ENCODE measurements at places on chromosomes 3 and 15.
A peak's percentile ranks its signal among the peaks of the same experiment; 100 is the strongest.

- no peak for DNase-seq
Measured at GRCh38 chr15:63544258-63545026, 40.0 kb downstream of the USP3 start.

DNA sequence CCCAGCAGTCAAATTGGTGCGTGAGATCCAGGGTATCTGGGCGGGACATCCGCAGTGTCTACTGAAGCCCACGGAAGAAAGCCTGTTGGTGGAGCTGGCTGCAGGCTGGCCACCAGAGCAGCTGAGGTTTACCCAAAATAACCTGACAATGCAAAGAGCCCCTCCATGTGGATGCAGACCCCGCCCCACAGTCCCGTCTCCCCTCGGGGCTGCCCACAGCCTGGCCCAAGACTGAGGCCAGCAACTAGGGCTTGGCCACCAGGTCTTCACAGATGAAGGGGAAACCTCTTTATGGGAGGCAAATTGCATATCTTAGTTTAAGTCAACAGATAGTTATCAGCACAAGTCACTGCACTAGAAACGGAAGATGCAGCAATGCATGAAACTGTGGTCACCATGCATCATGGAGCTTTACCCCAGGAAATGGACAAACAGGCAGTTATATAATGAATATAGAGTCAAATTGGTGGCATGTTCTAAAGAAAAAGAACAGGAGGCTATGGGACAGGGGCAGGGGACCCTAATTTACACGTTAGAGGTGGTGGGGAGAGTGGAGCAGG lies 86.3 kb downstream of the ARNT2 start:
- no peak for DNase-seq

DNA sequence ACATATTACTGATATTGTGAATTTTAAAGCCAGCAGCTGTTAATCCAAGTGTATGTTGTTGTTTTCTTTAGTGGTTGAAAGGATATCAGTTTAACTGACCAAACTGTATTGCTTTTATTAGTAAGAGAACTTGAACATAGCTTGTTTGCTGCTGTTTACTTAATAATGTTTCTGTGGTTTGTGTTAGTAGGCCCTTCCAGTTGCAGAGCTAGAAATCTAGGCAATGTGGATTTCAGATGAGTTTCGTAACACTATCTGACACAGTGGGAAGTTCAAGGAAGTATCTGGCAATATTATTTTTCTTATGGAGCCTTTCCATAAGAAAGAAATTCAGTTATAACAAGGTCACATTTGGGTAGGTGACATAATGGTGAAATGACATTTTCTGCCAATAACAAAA lies 18.5 kb downstream of the ZNF609 start:
- no peak for DNase-seq

DNA sequence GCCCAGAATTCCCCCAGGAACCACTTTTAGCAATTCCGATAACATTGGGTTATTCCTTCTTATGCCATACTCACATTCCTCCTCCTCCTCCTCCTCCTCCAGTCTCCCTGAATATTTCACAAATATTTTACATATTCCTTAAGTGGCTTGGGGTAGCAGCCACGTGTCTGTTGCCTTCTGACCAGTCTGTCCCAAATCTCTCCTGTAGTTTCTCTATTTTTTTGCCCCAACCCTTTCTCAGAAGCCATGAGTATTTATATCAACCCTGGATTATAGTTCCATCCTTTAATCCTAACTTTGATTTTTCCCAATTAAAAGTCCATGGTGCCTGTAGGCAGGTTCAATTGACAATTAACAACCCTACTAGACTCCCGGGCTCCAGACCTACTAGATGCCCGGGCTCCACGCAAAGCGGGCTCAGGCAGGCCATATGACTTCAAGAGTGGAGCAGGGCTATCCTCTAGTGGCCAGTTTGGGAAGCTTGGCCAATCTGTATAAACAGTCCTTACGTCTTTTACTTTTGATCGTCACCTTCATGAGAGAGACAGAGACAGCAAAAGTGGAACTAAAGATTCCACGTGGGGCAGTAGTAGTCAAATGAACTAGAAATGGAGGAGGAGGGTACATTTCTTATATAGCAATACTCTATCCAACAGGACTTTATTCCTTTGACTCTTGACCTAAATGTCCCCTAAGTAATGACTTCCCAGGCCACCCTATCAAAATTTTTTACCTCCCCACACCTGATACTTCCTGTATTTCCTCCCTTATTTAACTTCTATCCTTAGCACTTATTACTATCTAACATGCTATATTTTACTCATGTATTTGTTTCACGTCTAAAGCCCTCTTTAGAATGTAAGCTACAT lies 69.7 kb downstream of the USF3 start:
- peak; percentile 44 for DNase-seq

DNA sequence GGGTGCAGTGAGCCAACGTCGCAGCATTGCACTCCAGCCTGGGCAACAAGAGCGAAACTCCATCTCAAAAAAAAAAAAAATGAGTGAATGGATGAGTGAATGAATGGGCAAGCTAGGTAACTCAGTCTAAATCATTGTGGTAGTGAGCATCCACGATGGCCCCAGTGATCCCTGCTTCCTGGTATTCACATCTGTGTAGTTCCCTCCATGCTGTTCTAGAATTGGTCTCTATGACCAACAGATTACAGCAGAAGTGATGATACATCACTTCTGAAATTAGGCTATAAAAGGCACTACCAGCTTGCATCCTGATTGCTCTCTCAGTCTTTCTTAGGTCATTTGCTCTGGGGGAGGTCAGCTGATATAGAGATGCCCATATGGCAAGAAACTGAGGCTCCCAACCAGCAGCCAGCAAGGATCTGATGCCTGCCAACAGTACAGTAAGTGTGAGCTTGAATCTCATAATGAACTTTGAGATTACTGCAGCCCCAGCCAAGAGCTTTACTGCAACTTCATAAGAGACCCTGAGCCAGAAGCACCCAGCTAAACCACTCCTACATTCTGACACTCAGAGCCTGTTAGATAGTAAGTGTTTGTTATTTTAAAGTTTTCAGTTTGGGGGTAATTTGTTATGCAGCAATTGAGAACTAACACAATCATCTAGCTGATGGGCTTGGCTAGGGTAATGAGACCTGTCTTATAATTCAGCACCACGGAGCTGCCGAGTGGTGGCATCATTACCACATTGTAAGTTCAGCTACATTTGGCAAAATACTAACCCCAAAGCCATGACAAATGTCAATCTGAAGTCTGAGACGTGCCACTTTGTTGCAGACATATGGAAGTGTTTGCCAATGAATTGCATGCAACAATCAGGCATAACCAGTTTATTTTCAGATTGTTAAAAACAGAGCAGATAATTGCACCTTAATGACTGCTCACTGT lies 53.0 kb downstream of the KLHL6 start:
- DNase-seq, result no peak

GRCh38 chr3:147939839-147940238 lies 530.7 kb downstream of the ZIC1 start:
- DNase-seq, result no peak
